ENCODE measurements at places on chromosomes 11 and 22. TPM values are rescaled to one million over a fixed set of nuclear protein-coding genes. Genes with fewer than 3 reads are reported as not detected.

Gene VSIG10L2
- not detected for total RNA-seq

- no peak overlapping the region for H3K4me3 ChIP-seq
- no peaks in the 10 kb centered on the region for H3K36me3 ChIP-seq
- no peak overlapping the region for H3K27ac ChIP-seq
- DNase-seq: no peak
Observed at GRCh38 chr11:82701847-82702520, 31.7 kb downstream of the FAM181B start.

DNA sequence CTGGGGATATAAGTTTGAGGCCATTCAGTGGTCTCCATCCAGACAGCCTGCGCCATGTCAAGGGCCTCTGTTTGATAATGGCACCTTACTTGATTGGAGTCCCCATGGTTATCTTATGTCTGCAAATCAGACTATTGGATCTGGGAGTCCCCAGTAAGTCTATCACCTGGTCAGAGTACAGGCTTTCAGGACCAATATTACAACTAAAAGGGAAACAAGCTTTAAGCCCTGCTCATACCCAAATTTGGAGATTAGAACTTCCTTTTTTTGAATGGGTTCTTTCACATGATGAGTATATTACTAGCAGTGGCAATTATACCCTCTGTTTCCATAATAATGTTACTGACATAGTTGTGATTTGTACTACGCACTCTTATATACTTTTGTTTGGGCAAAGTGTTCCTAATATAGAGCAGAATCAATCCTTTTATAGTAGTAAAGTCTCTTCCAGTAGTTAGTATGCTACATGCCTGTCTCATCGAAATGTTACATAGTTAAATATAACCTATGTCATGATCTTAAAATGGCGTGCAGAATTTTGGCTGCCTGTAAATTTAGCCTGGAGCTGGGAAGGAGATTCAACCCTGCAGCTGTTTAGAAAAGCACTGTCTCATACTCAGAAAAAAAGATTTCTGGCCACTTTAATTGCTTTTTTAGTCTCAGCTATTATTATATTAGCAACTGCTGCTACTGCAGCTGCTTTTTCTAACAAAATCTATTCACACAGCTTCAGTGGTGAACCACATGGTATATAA, 4.9 kb downstream of the MS4A15 start:
- peaks cover 61% of the 10 kb centered on the region for H3K4me1 ChIP-seq
- DNase-seq: peak; percentile 49
- no peaks in the 10 kb centered on the region for H3K36me3 ChIP-seq

DNA sequence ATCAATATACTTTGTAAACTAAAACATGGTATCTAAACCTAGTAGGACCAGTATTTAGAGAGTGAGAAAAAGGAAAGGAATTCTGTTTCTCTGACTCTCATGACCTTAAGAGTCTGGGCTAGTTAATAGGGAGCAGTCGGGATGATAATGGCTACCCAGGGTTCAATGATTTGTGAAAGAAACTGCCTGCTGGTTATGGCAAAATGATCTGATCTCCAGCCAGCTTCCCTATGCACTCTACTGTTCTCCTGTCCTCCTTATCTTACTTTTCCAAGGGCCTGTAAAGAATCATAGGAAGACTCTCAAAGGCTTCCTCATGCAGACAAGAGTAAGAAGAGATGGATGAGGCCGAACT, 193.1 kb upstream of the PITPNB start:
- no peak overlapping the region for H3K27ac ChIP-seq
- H3K4me1 ChIP-seq: no peaks in the 10 kb centered on the region
- no peak for DNase-seq
- no peaks in the 10 kb centered on the region for H3K36me3 ChIP-seq
- no peak overlapping the region for H3K4me3 ChIP-seq

Gene PRODH
- 0.13 TPM for total RNA-seq

Gene CTSF
- 0.29 TPM for total RNA-seq

Gene CCDC134
- 19.3 TPM for total RNA-seq
